ENCODE measurements at places on chromosomes 5 and 9.

- DNase-seq = no peak
Observed at GRCh38 chr5:144414202-144415029, 243.7 kb downstream of the KCTD16 start.

DNA sequence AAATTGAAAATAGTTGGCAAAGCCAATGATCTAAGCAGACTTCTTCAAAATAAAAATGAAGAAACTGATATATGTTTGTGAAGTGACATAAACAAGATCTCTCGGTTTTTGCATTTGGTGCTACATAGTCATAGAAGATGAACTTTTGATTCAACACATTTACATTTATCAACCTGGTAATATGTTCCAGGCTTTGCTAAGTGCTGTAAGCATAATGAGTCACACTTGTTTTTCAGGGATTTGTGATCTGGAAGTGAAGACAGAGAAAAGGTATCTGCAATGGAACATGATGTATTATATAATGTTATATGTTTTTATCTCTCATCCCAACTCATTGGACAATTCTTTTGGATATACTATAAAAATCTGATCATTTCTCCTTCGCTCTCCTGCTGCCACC lies 801.4 kb downstream of the BRINP1 start:
- no peak for DNase-seq

- DNase-seq = peak; percentile 63
Observed at GRCh38 chr5:80219391-80219790, 36.5 kb downstream of the SERINC5 start.

GRCh38 chr5:124025306-124025845 lies 513.4 kb downstream of the CSNK1G3 start:
- no peak for DNase-seq

DNA sequence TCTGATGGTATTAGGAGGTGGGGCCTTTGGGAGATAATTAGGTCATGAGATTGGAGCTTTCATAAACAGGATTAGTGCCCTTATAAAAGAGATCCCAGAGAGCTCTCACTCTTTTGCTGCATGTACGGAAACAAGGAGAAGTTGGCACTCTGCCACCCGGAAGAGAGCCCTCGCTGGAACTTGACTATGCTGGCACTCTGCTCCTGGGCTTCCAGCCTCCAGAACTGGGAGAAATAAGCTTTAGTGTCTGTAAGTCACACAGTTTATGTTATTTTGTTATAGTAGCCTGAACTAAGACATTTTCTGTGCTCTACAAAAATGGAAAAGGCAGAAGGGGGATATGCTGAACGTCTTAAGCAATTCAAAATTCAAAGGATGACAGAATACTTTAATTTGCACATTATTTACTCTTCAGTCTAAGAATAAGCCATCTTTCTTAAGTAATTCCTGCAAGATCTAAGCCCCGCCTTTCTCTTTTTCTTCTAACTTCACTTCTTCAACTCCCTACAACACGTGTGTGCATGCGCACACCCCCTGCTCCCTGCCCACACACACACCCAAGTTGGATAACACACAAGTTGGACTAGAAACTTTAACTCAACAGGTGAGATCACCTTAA lies 17.3 kb downstream of the NFIB start:
- DNase-seq = no peak

GRCh38 chr5:163841-164240 lies 27.5 kb upstream of the LRRC14B start:
- DNase-seq = no peak

DNA sequence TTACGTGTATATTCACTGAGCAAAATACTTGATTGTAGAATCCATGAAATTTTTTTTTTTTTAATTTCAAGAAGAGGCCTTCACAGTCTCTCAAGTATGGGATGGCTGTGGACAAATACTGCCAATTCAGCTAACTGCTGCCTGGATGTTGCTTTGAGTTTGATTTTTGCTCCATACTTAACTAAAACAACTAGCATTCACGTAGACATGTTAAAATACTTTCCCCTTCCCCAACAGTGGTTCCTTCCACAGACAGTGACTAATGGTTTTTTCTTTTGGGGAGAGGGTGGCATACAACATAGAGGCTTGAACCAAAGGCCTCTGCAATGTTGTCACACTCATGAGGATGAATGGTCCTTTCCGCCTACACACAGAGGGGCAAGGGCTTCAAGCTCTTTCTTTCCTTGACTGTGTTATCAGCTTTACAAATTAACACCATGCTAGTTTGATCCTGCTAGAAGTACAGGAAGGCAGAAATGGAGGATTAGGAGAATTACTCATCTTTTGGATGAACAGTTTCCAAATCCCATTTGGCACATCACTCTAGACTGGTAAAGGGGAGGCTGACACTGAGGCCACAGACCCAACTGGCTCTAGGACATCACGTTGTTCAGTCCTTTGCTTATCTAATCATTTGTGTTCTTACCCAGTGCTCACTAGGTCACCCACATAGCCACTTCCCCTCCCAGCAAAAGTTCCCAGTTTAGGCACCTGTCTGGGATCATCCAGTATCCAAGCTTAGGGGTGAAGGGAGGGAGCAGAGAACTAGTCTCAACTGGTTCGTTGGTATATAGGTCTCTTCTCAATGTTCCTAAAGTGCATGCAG lies 1.8 kb upstream of the LEAP2 start:
- no peak for DNase-seq

GRCh38 chr9:92547356-92547755 lies 11.6 kb upstream of the ECM2 start:
- no peak for DNase-seq

GRCh38 chr5:84379749-84380148 lies 4.9 kb downstream of the EDIL3 start:
- DNase-seq = no peak

DNA sequence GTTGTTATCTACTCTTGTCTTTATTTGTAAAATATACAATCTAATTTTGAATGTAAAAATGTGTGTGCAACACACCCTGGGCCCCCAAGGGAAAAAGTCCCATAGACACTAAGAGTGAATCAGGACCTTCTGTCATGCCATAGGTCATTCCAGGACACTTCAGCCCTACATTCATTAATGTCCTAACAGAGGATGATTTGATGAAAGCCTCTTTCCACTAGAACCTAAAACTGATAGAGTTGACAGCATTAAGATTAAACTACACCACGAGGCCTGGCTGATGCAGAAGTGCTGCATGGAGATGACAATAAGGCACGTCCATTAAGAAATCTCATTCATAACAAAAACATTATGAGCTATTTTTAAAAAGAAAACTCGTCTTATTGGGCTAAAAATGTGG lies 46.2 kb downstream of the FRMD3 start:
- no peak for DNase-seq

- no peak for DNase-seq
Observed at GRCh38 chr5:119367502-119368237, 11.9 kb downstream of the TNFAIP8 start.

GRCh38 chr5:59484618-59485017 lies 408.9 kb downstream of the PDE4D start:
- DNase-seq = no peak

DNA sequence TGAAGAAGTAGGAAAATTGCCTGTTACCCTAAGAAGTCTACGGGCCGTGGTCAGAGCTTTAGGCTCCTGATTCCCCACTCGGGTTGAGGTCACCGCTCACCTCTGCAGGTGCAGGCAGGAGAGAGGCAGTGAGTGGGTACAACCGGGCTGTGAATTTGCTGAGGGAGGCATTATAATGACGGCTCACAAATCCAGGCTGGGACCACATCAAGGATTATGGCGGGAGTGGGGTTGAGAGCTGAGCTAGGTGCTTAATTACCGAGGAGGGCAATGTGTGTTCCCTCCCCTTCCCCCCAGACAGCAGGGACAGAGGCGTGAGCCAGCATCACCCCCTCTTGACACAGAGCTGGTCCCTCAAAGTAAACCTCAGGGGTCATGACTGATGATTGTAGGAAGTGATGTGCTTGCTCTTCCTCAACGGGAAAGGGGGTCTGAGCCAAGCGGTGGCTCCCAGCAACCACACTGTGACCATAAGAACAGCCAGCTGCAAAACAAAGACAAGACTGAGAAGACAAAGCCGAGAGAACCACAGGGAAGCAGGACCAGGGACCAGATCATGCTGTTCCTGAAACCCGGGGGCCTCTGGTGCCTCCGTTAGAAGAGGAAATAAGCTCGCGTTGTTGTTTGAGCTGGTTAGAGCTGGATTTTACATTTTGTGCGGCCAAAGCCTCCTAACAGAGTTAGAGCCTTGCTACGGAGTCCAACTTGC lies 77.7 kb downstream of the OLFM1 start:
- DNase-seq = no peak

DNA sequence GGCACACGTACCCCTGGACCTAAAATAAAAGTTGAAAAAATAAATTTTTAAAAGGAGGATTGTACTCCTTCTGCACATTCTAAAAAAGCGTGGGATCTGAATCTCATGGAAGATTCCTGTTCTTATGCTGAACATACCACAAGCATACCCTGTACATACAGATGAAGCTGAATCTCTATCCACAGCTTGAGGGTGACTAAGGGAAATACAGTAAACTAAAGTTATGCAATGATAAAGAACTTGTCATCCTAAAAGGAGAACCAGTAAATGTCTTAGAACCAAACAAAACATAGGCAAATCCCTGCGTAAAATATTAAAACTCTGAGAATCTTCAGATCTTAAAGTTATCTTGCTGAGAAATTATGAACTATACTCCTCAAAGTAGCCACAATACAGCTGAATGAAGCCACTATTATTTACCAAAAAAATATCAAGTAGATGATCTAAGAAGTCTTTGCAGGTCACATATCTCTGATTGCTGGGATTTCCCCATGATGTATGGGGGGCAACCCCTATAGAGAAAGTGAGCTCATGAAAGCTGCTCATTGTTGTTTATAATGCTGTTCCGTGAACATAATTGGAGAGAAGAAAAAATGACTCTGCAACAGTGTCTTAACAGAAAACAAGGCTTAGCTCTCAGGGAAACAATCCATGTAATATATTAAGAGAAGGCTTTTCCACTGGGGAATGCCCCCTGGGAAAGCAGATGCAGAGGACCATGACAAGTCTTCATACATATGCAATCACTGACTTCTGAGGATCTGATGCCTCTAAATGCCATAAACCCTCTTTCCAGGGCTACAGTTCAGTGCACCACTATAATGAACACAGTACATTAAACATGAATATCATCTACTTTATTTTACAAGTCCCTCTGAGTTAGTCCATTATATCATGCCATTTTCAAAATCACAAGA lies 210.1 kb downstream of the EPB41L4A start:
- no peak for DNase-seq

DNA sequence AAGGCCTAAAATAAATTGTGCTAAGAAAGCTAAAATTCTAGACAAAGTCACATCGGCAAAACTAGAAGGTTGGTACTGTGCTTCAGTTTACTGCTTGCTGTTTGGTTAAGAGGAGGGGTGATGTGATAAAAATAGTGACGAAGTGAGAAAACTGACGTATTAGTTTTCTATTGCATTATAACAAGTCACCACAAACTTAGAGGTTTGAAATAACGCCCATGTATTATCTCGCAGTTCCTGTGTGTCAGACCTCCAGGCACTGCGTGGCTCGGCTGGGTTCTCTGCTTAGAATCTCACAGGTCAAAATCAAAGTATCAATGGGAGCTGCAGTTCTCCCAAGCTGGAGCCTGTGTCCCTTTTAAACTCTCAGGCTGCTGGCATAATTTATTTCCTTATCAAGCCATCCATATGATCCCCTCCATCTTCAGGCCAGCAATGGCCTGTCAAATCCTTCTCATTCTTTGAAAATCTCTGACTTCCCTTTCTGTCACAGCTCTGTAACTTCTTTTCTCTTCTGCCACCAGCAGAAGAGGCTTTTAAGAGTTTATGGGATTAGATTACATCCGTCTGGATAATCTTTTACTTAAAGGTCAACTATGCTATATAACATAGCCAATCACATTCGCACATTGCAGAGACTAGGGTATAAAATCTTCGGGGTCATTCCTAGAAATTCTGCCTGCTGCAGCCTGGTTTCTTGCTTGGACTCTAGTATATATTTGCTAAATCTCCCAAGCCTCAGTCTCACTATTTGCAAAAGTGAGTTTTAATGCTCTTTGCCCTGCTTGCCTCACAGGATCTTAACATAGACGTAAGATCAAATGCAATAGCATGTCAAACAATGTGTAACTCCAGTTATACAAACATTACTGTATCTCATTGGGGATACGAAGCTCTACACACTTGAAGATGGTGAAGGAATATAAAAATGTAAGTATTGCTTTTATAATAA lies 104.0 kb upstream of the CDKN2B start:
- no peak for DNase-seq

DNA sequence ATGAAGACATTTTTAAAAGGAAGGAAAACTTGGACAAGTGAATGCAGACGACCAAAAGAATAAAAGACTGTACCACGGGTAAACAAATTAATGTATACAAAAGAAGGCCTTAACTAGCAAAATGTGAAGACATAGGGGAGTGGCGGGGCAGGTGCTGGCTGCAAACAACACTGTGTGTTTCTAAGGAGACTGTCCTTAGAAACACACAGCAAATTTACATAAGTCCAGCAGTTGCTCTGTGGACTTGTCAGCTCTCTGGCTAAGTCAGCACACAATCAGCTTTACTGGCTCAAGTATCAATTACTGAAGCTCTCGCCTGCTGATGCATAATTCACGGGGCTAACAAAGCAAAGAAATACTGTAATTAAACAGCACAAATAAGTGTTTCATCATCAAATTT lies 24.8 kb downstream of the PTBP3 start:
- DNase-seq = peak; percentile 78

DNA sequence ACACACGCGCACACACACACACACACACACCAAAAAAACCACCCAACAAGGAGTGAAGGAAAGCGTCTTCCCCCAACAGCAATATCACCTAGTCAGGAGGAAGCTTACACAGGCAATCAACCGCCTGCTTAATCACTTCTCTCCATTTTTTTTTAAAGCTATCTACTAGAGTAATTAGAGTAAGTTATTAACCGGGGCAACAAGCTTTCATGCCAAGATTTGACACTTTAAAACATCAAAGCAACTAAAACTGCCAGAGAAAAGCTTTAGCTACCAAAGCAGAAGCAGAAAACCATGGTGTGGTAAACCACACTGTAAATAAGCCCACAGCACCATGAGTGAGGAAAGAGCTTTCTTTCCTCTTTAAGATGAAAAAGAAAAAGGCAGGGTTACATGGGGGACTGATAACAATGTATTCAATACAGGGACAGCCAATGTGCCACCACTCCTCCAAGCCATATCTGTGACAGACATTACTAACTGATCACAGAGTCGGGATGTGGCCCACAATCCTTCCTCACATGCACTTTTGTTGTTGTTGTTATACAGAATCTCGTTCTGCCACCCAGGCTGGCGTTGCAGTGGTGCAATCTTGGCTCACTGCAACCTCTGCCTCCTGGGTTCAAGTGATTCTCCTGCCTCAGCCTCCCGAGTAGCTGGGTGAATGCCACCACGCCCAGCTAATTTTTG lies 282.1 kb downstream of the CRB2 start:
- DNase-seq = no peak

GRCh38 chr5:109868737-109869136 lies 179.0 kb downstream of the MAN2A1 start:
- DNase-seq = no peak

- DNase-seq = no peak
Observed at GRCh38 chr9:33023661-33024060, 1.4 kb upstream of the DNAJA1 start.

GRCh38 chr5:109905906-109906305 lies 216.2 kb downstream of the MAN2A1 start:
- DNase-seq = no peak

All from NCI-H1092 (cell line).